ENCODE measurements at places on chromosomes 11 and 22.

DNA sequence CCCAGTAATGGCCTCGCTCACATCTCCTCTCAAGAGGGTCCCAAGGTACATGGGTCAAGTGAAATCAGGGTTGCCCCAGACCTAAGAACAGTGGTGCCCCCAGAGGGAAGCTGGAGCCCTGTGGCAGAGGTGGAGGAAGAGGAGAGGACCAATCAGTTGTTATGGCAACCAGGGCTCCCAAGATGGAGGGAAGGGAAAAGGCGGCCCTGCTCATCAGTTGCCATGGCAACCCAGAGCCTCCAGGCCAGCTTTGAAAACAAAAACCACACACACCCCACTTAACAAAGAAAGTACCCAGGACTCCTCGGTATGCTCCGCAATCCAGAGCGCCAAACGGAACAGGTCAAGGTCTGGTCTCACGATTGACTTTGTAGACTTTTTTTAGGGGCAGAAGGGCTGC, 53.5 kb upstream of the SLC35C1 start:
- DNase-seq: no peak

GRCh38 chr22:37258753-37259401, 14.8 kb upstream of the RAC2 start:
- DNase-seq: no peak

DNA sequence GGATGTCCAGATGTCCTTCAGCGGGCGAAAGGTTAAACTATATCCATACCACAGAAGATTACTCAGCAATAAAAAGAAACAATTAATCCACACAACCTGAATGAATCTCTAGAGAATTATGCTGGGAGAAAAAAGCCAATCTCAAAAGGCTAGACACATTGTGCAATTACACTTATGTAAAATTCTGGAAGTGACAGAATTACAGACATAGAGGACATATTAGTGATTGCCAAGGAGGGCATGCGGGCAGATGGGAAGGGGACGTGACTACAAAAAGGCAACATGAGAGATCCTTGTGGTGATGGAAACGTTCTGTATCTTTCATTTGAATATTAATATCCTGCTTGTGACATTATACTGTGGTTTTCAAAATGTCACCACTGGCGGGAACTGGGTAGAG, 103.5 kb upstream of the BMAL1 start:
- no peak for DNase-seq

GRCh38 chr11:44992181-44992582, 41.5 kb upstream of the TP53I11 start:
- no peak for DNase-seq

GRCh38 chr22:29144786-29145160, 60.9 kb upstream of the EMID1 start:
- no peak for DNase-seq

- DNase-seq: no peak
Observed at GRCh38 chr11:74024261-74025029, 15.6 kb upstream of the UCP3 start.

DNA sequence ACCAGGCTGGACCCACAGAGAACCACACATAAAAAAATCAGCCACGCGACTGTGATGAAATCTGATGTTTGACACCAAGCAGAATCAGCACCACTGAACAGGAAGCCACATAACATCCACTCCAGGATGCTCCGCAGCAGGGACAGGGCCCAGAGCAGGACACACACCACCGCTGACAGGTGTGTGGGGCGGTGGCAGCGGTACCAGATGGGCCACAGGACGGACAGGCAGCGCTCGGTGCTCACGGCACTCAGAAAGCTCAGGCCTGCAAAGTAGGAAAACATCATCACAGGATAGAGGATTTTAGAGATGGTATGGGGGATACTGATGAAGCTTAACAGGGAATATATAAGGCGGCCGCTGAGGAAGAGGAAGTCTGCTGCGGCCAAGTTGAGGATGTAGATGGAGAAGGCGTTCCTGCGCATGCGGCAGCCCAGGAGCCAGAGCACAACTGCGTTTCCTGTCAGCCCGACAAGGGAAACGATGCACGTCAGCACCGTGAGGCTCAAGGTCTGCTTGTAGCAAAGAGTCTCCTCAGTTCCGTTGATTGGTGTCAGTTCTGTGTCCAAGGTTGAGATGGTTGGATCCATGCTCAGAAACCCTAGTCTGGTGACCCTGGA, 4.9 kb downstream of the MRGPRX1 start:
- no peak for DNase-seq

DNA sequence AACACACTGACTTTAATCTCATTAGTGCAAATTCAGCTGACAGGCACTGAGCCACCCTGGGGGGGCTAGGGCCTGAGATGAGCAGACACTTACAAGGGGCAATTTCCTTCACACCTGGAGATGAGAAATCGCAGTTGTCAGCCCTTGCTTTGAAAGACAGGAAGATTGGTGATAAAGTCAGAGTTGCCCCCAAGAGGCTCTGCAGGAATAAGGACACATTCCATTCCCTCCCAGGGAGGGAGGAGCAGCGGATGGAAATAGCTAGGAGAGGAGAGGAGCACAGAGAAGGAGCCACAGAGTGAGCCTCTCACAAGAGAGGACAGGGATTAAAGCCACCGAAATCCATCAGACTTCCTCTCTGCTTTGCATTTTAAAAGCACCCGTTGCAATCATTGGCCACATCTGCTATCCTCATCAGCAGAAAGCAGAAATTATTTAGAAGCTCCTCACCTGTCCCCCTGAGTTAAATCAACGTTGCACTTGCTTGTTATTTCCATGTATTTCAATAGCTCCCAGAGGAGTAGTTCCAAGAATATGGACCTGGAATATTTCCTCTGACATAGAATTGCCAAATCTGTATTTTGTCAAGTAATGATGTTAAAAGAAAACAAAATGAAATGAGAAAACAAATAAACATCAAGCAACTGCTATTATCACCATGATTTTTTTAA, 213.7 kb downstream of the BARX2 start:
- no peak for DNase-seq

GRCh38 chr11:62141111-62142042, 17.6 kb downstream of the INCENP start:
- DNase-seq: no peak

DNA sequence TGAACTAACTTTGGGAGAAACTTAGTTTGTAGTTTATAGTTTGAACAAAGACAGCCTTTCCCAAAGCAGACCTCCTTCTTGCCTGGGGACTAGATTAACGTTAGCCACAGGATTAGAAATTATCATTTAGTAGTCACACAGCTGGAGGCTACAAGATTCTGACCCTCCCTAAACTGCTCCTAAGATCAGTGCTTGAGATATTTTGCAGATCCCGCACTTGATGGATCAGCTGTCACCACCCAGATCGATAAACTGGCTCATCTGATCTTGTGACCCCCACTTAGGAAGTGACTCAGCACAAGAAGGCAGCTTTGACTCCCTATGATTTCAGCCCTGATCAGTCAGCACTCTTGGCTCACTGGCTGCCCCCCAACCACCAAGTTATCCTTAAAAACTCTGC, 1.6 kb downstream of the SLC22A24 start:
- DNase-seq: no peak

- DNase-seq: no peak
Observed at GRCh38 chr11:27653990-27654758, 46.1 kb downstream of the BDNF start.

GRCh38 chr11:130426837-130427341, 1.5 kb downstream of the ADAMTS8 start:
- no peak for DNase-seq

GRCh38 chr11:63775191-63775590, 6.6 kb upstream of the ZFTA start:
- DNase-seq: no peak

DNA sequence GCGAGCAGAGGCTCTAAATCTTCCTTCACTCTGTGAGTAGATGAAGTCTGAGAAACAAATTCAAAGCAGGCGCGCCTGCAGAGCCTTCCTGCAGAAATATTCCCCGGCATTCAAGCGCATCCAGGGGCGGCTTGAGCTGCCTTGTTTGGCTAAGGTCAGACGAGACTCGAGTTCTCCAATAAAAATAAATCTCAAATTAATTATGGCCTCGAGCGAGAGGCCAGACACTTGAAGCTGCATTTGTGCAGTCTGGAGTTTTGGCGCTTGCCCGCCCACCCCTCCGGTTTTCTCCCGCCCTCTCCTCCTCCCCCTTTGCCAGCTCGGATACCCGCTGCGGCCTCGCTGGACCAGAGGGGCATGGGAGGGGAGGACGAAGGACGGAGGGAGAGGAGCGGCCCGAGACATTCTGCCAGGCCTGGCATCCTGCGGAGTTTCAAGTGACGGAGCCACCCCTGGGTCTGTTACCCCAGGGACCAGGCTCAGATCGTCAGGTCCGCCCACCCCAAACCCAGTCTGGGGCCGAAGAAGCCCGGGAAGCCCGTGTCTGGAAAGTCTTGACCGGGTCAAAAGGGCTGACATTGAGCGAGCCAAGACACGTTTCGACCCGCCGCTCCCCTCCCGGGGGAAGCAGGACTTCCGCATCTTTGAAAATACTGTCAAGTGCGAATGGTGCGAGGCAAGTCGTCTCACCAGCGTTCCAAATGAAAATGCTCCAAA, 3.8 kb upstream of the FLI1 start:
- no peak for DNase-seq

DNA sequence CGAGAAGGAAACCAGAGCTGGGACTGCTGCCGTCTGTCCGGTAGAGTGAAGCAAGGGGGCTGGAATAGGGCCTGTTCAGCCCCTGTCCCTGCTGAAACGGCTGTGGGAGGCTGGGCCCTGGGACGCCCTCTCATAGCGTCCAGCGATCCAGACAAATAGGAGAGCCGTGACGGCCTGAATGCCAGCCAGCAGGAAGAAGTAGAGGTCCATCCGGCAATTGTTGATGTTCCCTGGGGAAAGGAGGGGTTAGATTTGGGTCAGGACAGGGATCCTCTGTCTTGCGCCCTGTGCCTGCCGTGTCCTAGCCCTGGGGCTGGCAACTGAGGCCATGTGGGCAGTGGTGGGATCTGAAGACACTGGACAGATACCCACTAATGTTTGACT, 12.9 kb downstream of the TMEM132A start:
- no peak for DNase-seq

DNA sequence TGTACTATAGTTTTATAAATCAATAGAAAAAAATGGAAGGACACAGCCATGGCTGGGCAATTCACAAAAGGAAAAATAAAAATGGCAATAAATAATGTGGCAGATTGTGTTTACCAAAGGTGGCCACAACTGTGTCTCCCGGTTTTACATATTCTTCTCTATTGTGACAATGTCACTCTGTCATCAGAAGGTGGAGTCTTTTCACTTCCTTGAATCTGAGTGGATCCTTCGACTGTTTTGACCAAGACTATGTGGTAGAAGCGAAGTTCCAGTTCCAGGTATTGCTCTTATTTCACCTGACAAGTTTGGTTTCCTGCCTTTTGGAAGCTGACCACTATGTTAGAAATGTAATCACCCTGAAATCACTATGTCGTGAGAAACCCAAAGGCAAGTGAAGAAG, 31.0 kb upstream of the HSD17B12 start:
- no peak for DNase-seq

DNA sequence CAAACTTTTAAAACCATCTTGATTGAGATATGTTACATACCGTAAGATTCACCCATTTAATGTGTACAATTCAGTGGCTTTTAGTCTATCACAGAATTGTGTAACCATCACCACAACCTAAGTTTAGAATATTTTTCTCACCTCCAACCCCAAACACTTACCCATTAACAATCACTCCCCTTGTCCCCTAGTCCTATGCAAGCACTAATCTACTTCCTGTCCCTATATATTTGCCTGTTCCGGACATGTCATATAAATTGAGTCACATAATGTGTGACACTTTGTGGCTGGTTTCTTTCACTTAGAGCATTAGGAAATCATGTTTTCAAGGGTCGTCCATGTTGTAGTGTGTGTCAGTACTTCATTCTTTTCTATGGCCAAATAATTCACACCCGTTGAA, 38.8 kb downstream of the RASSF10 start:
- DNase-seq: no peak

DNA sequence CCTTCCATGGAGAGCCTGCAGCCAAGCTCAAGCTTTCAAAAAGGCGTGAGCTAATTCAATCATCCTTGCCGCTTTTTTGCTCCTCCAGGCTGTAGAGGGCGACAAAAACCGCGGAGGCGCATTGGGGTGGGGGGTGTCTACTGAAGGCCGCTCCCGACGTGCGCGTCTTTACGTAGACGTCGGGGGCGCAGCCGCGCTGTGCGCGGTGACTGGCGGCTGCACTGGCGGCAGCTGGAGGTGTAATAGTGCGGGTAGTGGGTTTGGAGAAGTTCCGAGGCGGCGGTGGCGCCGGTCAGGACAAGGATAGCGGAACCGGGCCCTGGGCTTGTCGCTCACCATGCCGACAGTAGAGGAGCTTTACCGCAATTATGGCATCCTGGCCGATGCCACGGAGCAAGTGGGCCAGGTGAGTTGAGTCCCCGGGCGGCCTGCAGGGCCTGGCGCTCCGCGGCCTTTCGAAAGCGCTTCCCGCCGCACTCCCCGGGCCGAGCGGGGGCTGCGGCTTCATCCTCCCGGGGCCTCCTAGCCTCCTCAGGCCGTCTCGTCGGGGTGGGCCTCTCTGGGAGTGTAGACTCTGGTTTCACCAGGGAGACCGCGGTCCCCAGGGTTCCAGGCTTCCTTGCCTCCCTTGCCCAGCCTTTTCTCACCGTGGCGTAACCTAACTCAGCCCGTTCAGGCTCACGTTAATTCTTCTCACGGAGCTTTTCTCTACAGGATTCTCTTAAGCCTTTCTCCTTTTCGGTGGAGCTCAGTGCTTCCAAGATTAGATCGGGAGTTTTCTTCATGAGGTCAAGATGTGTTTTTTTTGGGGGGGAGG, at the start of gene API5:
Gene API5, plus strand, starts transcription at position 206 of the 817 bp plus-strand sequence. Its CDS starts 132 bp downstream, at position 338.
- peak; percentile 96 for DNase-seq

DNA sequence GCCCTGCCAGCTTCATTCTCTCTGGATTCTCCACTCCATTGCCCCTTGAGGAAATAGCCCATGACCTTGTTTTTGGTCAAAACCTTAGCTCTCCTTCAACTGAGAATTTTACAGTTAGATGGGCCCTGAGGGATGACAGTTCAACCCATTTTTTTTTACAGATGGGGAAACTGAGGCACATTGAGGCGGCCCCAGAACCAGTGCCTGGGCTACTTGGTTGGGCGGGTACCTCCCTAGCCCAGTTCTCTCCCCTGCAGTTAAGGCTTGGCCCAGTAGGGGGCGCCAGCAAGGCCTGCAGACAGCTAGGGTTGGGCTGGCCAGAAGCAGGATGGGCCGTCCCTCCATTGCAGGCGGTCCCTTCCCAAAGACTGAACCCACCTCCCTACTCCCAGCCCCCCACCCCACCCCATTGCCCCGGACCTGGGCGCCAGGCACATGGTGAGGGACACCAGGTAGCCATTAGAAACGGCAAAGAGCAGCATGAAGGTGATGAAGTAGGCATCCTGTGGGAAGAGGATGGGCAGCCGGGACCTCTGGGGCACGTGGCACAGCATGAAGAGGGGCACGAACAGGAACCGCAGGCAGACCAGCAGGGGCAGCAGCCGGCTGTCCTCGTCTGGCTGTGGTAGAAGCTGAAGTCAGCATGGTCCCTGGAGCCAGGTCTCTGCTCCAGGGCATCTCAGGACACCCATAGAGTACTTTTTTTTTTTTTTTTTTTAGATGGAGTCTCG, 7.6 kb downstream of the SLC29A2 start:
- peak; percentile 19 for DNase-seq

Measured in NCI-H774 (cell line).